ENCODE measurements at places on chromosomes 3 and 15.

GRCh38 chr3:141103503-141103902, 52.4 kb downstream of the SPSB4 start:
- no peak for DNase-seq

- DNase-seq = peak; percentile 35
These were observed 247.8 kb downstream of the ALCAM start for GRCh38 chr3:105614288-105615030.

DNA sequence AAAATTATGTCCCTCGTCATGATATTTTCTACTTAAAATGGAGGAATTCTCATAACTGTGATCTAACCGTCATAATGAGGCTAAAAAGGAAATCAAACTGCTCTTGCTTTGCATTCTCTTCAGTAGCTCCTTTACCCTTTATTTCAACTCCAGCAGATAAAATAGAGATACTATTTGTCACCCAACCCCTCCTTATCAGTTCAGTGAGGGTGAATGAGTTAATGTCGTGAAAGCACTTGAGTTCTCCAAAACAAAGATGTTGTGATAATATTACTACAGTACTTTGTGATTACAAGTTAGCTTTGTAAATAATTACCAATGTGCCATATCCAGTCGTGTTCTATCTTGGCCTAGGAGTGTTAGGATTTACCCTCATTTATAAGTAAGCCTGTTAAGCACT, 63.4 kb upstream of the ANKRD28 start:
- DNase-seq = peak; percentile 13

DNA sequence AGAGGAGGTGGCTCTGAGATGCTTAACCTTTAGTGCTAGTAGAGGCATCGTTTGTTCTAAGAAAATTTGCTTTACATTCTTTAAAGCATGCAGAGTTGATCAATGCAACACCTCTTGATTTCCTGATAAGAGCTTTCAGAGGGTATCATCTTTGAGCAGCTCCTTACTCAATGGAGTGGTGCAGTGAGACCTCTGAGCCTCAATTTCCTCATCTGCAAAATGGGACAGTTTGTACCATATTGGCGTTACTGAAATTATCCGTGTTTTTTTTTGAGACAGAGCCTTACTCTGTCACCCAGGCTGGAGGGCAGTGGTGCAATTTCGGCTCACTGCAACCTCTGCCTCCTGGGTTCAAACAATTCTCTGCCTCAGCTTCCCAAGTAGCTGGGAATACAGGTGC, 1.6 kb upstream of the TMEM42 start:
- no peak for DNase-seq

- DNase-seq = no peak
These were observed 617.1 kb downstream of the NTRK3 start for GRCh38 chr15:87639305-87640011.

DNA sequence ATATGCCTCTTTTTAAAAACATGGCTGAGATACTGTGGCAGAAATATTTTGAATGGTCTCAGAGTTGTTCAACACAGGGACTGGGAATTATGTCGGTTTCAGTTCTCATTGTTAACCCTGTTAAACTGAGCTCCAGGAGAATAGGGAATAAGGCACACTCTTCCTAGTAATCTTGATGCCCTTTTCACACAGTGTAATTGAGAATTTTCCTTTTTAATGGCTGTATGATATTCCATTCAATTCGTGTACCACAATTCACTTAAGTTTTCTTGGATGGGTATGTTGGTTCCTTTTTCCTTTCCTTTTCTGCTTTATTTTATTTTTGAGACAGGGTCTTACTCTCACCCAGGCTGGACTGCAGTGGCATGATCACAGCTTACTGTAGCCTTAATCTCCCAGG, 33.7 kb upstream of the BCL2L10 start:
- DNase-seq = no peak

DNA sequence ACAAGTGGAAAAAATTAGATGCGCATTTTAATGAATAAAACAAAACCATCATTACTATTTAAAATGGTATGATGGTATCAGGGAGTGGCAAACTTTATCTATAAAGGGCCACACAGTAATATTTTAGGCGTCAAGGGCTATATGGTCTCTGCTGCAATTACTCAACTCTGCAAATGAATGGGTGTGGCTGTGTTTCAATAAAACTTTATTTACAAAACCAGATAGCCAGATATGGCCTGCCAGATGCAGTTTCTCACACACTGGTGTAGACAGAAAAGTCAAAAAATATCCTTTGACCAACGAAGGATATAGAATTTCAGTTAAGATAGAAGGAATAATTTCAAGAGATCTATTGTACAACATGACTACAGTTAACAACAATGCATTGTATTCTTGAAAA, 83.8 kb downstream of the CLASP2 start:
- no peak for DNase-seq

GRCh38 chr3:129413687-129414506, 14.5 kb downstream of the EFCAB12 start:
- DNase-seq = peak; percentile 87

- DNase-seq = no peak
These were observed 47.5 kb upstream of the RPS17 start for GRCh38 chr15:82587805-82588204.

GRCh38 chr3:157249606-157250005, 89.7 kb upstream of the CCNL1 start:
- DNase-seq = no peak

DNA sequence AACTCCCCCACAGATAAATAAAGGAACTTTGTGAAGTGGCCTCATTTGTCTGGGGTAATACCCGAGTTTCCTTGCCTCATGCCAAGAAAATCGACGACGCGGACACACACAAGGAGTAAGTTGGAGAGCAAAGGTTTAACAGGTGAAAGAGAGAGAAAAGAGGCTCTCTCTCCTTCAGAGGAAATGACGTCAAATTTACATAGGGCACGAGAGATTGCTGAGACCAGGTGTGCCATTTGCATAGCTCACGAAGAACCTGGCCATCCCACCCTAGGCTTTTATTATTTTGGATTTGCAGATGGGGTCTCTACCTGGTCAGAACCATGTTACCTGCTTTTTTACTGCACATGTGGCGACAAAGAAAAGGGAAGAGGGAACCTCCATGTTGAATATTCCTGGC, 49.3 kb upstream of the IGF2BP2 start:
- no peak for DNase-seq

- peak; percentile 70 for DNase-seq
These were observed 13.3 kb upstream of the TMEM87A start for GRCh38 chr15:42286445-42287029.

DNA sequence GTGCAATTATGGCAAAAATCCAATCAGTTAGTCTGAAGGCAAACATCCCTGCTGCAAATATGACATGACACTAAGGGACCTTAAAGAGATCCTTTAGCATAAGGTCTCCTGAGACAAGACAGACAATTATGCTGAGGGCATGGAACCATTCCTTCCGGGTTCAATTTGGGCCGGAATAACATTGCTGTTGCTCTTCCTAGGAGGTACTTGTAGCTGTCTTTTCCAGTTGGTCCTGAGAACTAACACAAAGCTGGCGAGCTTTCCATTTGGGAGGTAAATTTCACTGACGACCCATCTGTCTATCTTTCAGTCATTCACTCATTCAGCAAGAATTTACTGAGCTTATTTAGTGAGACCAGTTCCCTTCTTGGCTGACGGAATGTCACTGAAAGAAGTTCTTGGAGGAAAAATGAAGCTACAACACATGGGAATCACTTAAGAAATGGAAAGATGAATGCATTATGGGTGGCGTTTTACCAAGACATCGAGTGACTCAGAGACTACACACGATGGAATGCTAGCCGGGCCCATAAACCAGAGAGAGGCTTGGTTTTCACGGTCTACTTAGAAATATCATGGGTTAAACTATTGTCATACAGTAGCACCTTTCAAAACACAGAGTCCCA, 215.5 kb downstream of the PDZRN3 start:
- no peak for DNase-seq

DNA sequence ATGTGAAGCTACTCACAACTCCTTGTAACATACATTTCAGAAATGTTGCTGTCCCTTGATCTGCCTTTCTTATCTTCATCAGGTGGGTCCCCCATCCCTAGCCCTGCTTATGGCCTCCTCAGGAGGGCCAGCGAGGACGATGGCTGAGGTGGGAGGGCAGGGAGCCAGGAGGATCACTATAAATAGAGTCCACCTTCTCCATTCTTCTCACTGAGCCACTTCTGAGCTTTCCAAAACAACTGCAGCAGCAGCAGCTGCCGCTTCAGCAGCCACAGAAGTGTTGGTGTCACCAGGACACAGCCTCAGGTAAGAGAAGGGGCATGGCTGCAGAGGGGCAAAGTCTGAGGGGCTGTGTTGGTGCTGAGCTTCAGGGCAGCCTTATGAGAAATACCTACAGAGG, 53.5 kb downstream of the ANAPC13 start:
- DNase-seq = no peak

- DNase-seq = no peak
These were observed 60.7 kb downstream of the EXOG start for GRCh38 chr3:38556640-38557358.

GRCh38 chr3:187698499-187699399, 3.6 kb downstream of the RTP2 start:
- DNase-seq = no peak

DNA sequence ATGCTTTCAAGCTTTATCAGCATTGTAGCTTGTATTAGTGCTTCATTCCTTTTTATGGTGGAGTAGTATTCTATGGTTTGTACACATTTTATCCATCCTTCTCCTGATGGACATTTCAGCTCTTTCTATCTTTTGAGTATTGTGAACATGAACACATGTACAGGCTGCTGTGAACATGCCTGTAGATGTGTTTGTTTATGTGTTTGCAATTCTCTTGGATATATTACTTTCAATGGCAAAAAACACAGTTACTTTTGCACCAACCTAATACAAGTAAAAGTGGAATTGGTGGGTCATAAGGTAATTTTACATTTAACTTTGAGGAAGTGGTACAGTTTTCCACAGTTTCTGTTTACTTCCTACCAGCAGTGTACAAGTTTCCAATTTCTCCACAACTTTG, 180.4 kb downstream of the FNDC3B start:
- no peak for DNase-seq

DNA sequence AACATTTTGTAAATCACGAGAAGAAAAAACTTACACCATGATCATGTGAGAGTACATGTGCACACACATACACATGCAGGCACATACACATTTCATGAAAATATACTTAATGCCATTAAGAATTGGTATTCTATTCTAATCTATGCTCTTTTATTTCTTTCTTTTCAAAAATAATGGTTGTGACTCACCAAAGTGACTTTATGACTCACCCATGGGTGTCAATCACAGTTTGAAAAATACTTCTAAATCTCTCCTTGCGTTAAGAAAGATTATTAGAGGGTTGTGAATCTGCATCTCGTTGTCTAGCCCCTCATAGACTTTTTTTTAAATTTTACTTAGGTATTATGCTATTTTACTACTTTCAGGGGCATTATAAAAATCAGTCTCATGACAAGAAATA, 254.2 kb downstream of the TUSC7 start:
- DNase-seq = no peak

DNA sequence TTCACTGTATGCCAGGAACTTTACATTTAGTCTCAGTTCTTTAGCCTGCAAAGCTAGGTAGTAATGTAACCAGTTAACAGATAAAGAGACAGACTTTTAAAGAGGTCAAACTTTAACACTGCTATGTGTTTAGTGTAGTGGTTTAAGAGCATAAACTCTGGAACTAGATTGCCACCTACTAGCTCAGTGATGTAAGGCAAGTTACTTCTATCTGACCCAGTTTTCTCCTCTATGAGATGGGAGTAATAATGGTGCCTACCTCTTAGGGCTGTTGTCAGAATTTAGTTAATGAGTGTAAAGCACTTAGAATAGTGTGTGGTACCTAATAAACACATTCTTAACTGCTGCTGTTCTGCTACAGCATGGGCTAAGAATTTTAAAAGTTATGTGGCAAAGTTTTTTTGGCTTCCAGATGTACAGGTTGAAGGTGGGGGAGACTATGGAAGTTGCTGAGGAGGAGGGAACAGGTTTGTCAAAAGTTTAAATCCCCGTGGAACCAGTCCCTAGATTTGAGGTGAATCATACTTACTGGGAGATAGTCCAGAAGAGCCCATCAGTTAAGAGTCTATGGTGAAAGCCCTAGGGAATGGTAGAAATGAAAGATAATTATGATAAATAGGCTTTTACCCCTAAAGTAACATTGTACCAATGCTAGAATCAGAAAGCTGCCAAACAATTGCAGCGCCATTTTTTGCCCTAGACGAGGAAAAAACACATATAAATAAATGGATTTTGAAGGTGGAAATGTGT, 13.9 kb downstream of the TSC22D2 start:
- peak; percentile 33 for DNase-seq

Data from small intestine (tissue), 16 donors.